Pancreas (tissue), 10 donors: ENCODE measurements at places on chromosomes 12 and 14.

DNA sequence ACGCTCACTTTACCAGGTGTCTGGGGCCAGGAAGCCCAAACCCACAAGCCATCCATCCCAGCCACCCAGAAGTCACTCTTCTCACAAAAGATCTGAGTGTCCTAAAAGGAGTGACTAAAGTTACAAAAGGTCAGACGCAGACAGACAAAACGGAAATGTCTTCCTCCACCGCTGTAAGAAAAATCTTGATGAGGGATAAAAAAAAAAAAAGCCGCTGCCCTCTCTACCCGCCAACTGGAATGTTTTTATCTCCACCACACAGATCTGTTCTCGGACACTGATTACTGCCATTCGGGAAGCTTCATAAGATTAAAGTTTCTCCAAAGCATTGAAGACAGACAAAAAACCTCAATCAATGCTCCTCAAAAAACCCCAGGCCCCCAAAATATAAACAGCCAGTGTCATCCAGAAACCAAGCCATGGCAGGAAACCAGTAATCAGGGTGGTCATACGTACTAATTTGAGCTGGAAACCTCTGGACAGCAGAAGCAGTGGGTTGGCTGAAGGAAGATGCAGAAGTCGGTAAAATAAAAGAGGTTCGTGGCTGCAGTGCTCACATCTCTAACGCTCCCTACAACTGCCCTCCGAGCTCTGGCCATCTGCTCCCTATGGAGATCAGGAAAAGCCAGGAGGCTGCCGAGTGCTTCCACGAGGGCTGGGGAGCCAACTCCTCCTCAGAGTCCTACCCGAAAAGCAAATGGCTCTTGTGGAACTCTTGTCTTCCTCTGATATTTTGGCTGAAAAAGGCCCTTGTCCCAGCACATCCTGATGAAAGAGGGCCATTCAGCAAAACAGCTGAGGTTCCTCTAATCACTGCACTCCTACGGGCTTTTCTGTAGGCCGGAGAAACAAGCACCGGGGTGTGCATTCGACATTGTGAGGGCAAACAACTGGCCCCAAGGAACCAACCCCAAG is 30.3 kb downstream of the SSH1 start:
- no peaks in the 10 kb centered on the region for H3K36me3 ChIP-seq
- peak overlapping the region; percentile 71 for H3K27ac ChIP-seq
- no peak for DNase-seq
- H3K4me1 ChIP-seq: peaks cover 10% of the 10 kb centered on the region

GRCh38 chr12:83408146-83408545 is 721.4 kb downstream of the TMTC2 start:
- no peaks in the 10 kb centered on the region for H3K4me1 ChIP-seq
- DNase-seq: no peak
- H3K27ac ChIP-seq: no peak overlapping the region
- H3K27me3 ChIP-seq: no peaks in the 10 kb centered on the region

DNA sequence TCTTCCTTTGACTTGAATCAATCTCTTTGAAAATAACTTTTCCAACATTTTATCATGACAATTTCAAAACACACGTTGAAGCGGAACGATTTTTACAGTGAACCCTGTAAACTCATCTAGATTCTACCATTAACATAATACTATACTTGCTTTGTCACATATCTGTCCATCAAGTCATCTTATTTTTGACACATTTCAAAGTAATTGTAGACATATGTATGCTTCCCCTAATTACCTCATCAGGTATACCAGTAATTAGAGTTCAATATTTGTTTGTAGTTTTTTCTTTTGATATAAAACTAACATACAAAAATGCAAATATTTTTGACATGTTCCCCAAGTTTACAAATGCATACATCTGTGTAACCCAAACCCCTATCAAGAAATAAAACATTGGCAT is 140.4 kb downstream of the DACT1 start:
- no peak overlapping the region for H3K27ac ChIP-seq
- H3K4me3 ChIP-seq: no peak overlapping the region
- no peaks in the 10 kb centered on the region for H3K27me3 ChIP-seq
- no peaks in the 10 kb centered on the region for H3K4me1 ChIP-seq

DNA sequence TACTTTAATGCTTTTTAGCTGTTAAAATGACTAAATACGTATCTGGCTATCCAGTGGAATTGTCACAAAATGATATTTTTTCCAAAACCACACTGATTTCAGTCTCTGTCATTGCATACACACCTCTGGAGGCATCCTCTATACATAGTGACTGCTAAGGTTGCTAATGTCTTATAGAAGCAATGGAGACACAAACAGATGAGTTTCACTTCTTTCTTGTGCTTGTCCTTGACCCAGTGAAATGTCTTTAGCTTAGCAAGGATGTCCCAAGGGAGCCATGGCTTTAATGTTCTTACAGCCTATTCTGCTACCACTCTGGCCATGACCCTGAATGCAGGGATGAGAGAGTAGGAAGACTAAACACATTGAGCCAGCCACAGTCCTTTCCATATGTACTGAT is 90.3 kb downstream of the TPH2 start:
- H3K27me3 ChIP-seq: no peaks in the 10 kb centered on the region
- H3K4me1 ChIP-seq: no peaks in the 10 kb centered on the region
- no peak overlapping the region for H3K27ac ChIP-seq
- H3K36me3 ChIP-seq: no peaks in the 10 kb centered on the region
